Uterus (tissue), 4 donors: ENCODE measurements at places on chromosomes 11 and 22.

DNA sequence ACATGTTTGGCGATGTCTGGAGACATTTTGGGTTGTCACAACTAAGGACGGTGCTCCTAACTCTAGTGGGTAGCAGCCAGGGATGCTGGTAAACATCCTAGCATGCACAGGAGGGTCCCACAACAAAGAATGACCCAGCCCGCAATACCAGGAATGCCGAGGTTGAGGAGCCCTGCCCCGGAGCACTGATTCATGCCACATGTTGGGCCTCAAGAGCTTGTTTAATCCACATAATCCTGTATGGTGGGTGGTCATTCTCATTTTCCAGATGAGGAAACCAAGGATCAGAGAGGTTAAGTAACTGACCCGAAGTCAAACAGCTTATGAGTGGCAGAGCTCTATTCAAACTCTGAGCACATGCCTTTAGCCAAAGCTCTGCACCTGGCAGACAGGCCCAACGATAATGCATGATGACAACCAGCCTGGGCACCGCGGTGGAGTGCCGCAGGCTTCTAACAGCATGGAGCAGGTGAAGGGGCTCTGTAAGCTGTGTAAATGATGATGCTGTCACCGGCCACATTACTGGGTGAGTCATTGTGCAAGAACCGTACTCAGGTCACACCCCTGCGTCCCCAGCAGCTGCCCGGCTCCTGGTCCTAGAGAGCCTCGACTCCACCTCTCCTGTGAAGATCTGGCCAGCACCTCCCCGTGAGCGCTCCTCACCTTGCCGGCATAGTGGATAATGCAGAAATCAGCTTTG lies 58.6 kb downstream of the APOL1 start:
- DNase-seq = no peak

GRCh38 chr11:78547931-78548705 lies 26.5 kb downstream of the NARS2 start:
- DNase-seq = no peak

DNA sequence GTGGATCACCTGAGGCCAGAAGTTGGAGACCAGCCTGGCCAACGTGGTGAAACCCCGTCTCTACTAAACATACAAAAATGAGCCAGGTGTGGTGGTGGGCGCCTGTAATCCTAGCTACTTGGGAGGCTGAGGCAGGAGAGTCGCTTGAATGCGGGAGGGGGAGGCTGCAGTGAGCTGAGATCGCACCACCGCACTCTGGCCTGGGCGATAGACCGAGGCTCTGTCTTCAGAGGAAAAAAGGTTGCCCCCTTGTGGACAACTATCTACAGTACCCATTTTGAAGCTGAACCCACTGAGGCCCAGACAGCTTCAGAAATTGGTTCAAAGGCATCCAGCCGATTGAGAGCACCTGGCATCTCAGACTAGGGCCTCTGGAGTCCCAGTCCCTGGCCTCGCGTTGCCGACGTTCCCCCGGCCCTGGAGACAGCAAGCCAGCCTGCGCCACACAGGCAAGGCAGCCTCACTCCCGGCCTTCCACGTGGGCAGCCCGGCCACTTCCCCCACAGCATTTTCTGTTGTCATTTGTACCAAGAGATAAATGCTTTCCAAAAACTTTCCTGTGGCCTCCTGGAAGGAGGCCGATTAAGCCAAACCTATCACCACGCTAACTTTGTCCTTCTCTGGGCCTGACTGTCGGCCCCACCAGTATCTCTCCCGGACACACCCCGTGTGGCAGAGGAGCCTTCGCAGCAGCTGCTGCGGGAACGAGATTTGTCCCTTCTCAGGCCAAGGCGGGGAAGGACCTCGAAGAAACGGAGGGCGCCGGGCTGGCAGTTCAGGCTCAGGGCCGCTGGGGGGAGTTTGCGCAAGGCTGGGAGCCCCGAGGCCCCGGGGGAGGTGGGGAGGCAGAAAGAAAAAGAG lies 82.8 kb downstream of the FLI1 start:
- DNase-seq = peak; percentile 47

GRCh38 chr22:26546282-26546681 lies 34.0 kb upstream of the TFIP11 start:
- no peak for DNase-seq

DNA sequence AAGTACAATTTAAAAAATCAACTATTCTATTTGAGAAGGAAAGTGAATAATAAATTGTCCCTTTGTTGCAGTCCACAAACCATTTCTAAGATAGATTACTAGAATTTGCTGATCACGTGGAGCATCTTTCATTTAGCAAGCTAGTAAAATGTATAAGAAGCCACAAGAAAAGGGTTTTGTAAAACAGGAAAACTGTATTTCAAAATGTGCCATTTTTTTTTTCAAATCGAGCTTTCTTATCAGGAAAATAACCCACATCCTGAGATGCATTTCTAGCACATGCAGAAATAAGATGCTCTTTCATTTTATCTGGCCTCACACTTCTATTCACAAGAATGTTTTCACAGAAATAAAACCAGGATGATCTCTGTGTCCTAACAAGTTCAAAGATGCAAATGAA lies 3.2 kb upstream of the PATE3 start:
- DNase-seq = no peak

DNA sequence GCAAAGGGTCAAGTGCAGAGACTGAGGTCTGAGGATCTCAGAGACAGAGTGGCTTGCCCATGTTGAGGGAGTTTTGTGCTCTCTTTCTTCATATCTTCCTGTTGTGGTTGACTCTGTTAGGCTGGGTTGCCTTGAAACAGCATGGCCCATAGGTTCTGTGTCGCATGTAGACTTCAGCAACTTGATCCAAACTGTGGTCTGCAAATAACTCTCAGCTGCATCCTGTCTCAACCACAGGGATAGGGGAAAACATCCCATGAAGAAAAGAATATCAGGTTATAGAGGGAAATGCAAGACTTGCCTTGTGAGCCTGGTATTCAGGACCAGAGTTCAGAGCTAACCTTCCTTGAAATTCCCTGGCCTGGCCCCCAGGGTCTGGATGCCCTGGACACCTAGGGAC lies 69.4 kb downstream of the FLI1 start:
- no peak for DNase-seq

DNA sequence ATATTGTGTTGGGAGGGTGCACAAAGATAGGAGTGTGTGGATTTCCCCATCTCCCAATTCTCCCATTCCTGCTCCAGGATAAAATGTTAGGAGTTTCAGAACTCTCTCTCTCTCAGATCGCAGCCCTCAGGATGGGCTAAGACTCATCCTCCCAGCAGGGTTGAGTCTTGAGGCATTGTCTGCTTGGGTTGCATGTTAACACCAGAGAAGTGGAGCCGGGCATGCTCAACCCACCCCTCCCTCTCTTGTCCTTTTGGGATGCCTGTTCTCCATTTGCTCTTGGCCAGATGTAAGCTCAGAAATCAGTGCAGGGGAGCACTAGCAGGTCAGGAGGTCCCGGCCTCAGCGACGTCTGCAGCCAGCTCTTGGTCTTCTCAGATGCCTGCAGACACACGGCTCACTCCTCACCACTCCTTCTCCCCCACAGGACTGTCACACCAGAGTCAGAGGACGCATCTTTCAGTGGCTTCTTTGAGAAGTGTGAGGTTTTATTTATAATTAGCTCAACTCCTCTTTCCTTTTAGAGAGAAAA lies 1456.5 kb downstream of the TBC1D22A start:
- no peak for DNase-seq

- DNase-seq = no peak
Observed at GRCh38 chr22:31917227-31917921, 27.0 kb upstream of the YWHAH start.

DNA sequence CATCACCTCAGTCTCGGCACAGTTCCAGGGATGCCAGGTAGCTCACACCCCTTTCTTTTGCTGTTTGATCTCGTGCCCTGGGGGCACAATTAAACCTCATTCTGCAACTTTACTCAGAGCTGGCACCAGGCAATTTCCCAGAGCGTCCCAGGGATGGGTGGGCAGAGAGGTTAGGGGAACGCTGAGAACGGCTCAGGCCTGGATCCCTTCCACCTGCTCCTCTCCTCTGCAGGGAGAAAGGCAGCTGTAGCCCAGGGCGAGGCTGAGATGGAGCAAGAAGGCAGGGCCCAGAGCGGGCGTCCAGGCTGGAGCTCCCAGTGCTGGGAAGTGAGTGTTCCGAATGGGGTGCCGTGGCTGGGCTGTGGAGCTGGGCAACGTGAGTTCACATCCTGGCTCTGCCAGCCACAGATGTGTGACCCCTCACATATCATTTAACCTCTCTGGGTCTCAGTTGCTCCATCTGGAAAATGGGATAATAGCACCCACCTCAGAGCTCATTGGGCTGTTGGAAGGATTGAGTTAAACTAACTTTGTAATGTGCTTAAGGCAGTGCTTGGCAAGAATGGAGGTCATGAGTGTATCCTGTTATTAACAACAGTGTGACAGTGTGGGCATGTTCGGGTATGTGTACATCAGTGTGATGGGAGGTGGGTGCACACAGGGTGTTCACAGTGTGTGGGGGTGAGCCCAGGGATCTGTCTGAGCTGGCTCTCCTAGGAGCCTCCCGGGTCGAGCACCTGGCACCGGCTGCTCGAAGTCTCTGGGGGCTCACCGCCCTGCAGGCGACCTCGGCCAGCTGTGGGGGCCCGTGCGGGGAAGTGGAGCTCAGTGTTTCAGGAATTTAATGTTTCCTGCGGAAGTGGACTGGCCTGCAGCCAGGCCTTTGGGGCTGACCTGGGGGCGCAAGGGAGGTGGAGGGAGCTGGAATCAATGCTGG lies 15.5 kb downstream of the OTUB1 start:
- DNase-seq = no peak
